Upper lobe of right lung (tissue), 1 donor: ENCODE measurements at places on chromosomes 13 and 19.
A peak's percentile ranks its signal among the peaks of the same experiment; 100 is the strongest.

DNA sequence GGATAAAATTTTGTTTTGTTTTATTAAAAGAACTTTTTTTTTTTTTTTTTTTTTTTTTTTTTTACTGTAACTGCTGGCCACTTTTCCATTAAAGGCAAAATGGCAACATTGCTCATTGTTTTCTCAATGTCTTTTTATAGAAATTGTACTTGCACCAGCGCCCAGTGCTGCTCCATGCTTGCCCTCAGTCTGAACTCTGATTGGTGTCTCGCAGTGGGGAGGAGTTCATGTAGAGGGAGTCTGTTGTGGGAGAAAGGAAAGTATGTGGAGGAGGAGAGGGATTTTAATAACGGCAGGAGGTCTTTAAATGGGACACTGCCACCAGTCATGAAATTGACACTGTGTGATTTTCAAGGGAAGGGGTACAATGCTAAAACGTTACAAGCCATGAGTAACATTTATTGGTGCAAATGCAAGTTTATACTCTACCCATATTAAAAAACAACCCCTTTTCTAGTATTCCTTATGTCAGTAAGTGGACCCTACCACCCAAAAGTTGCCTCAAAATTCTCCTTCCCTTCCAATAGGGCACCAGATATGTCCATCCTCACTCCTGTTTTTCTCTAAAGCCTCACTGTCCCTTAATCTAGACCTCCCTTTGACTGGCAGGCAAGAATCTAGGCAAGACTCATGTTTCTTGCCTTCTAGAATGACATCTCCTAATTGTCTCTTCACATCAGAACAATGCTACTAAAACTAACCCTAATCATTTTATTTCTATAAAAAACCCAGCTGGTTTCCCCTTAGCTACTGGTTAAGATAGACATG, 3.2 kb downstream of the RASL11A start:
- no peak for DNase-seq

DNA sequence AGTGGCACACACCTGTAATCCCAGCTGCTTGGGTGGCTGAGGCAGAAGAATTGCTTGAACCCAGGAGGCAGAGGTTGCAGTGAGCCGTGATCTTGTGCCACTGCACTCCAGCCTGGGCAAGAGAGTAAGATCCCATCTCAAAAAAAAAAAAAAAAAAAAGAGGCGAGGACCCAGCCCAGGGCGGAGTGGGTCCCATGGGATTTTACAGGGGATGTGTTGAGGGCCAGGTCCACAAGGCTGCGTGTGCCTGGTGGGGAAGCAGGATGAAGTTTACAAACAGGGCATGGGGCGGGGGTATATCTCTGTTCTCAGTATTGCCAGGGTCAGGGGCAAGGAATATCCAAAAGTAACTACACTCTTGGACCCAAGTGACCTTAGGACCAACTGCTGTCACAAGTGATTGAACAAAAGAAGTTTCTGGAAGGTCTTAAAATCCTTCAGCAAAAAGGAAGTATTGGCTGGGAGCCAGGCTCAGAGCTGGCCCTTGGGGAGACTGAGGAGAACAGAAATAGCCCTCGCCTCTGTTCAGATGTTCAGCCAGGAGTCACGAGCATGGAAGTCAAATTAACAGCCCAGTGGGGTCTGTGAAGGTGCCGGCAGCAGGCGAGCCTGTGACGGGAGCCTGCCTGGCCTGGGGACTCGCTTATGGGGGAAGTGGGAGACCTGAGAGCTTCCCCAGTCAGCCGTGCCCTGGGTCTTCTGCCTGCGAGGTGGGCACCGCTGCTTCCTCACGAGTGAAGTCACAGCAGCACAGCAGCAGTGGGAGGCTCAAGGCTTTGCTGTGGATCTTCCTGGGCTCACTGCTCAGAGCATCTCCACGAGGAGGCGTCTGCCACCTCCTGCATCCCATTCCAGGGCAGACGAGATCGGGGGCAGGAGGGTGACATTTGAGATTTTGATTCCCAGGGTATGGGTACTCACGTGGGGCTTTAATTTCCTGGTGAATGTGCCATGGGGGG, 6.4 kb downstream of the MYO9B start:
- no peak for DNase-seq

DNA sequence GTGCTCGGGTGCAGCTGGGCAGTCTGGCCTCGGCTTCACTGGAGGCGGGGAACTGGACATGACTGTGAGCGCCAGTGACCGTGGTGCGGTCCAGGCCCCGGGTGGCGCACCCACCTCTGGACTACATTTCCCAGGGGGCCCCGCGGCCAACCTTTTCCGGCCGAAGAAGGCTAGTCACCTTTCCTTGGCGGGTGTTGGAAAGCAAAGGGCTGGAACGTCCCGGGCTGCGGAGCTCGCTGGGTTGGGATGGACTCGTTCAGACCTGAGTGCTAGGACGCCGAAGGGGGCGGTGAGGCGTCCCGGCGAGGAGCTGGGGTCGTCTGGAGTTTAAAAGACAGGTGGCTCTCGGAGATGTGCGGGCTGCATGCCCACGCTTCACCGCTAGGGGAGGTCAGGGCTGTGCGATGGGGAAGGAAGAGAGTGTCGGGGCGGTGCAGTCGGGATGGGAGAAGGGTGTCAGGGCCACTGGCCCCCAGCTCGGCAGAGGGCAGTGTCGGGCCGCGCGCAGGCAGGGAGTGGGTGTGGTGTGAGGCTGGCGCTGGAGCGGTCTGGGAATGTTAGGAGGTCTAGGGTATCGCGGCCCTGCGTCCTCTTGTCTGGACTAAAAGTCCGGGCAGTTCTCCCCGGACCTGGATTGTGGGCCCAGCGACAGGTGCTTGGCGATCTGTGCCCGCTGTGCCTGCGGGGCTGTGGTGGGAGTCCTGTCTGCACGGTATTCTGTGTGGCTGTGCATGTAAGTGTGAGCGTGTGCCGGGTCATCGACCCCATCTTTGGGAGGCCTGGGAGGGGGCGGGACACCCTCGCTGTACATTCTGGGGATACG, 57.1 kb downstream of the ZNF568 start:
- DNase-seq: peak; percentile 89

- DNase-seq: no peak
Observed at GRCh38 chr13:39527961-39528660, 74.9 kb downstream of the LHFPL6 start.

GRCh38 chr19:28710278-28710677, 502.7 kb downstream of the UQCRFS1 start:
- no peak for DNase-seq

DNA sequence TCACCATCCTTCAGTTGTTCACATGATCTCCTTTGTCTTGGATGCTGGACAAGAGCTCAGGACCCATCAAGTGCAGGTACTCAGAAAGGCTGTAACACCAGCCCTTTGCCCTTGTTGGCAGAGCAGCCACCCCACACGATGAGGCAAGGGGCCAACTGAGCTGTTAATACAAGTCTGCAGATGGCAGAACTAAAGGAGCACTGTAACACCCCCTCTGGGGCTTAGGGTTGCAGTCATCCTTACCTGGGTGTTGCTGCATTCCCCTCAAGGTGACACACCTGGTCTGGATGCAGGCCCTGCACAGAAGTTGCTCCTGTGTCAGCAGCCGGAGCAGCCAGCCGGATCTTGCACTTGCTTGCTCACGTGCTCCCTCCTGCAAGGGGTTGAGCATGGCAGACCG, 52.0 kb downstream of the STARD13 start:
- peak; percentile 69 for DNase-seq

- DNase-seq: no peak
Observed at GRCh38 chr19:6588508-6589345, 2.2 kb downstream of the CD70 start.

DNA sequence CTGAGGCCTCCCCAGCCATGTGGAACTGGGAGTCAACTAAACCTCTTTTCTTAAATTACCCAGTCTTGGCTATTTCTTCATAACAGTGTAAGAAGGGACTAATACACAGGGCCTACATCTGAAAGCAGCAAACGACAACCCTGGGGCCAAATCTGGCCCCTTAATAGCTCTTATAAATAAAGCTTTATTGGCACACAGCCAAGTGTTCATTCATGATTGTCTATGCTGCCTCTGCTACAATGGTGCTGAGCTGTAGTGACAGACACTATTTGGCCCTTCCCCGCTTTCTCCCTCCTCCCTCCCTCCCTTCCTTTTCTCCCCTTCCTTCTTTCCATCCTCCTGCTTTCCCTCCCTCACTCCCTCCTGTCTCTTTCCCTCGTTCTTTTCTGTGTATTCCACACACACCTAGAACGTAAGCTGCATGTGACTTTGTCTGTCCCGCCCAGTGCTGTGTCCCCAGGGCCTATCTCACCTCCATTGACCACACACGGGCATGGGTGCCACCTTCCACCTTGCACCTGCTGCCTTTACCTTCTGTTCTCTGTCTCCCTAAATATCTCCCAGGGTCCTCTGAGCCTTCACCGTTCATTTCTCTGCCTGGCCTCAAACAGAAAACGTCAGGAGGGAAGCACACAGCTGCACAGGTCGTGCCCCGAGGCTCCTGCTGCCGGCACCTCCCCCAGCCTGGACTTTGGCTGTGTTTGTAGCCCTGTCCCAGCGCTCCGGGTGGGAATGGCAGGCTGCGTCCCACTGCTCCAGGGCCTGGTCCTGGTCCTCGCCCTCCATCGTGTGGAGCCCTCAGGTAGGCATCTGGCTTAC, at the start of gene PROZ:
PROZ (plus strand) TSS at position 720 of the 819 bp plus-strand sequence; CDS start at position 733, 13 bp downstream.
- DNase-seq: no peak

DNA sequence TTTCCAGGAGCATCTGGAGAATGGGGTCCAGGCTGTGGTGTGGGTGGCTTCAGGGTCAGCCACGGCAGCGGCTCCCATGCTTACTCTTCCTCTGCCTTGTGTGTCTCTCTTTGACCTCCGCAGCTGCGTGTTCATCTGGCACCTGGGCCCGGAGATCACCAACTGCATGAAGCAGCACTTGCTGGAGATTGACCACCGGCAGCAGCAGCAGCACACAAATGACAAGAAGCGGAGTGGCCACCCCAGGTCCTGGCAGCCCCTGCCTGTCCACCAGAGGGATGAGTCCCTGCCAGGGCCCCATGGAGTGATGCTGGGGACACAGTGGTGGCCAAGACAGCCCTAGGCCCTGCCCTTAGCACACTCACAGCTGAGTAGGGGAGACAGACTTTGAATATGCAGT, 18.4 kb upstream of the OVOL3 start:
- DNase-seq: no peak

GRCh38 chr13:49112782-49113525, 107.2 kb upstream of the MLNR start:
- no peak for DNase-seq

DNA sequence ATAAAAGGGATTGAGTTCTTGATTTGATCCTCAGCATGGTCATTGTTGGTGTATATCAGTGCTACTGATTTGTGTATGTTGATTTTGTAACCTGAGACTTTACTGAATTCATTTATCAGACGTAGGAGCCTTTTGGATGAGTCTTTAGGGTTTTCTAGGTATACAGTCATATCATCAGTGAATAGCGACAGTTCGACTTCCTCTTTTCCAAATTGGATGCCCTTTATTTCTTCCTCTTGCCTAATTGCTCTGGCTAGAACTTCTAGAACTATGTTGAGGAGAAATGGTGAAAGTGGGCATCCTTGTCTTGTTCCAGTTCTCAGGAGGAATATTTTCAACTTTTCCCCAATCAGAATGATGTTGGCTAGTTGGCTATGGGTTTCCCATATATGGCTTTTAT, 27.0 kb downstream of the POMP start:
- DNase-seq: no peak

DNA sequence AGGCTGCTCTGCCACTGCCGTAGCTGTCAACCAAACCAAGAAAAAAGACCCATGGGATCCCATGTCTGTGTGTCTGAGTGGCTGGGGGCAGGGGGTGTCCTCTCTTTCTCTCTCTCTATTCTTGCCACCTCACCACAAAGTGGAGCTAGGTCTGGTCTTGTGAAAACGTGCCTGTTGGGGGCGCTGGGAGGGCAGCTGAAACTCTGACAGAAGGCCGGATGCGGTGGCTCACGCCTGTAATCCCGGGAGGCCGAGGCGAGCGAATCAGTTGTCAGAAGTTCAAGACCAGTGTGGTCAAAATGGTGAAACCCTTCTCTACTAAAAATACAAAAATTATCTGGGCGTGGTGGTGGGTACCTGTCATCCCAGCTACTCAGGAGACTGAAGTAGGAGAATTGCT, 29.2 kb downstream of the ZNF146 start:
- DNase-seq: no peak

DNA sequence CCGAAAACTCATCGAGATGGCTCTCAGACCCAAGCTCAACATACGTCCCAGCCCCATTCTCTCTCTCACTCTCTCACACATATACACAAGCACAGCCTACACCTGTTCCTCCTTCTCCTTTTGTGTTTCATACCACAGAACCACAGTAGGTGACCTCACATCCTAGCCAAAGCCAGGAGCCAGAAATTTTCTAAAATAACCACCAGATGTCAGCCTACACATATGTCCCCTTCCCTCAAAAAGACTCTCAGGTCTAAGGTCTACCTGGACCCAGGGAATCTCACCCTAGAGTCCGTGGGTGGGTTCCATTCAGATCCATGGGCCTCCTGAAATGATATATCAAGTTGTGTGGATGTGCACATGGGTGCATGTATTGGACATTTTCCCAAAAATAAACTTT, 104.2 kb upstream of the IPO5 start:
- DNase-seq: no peak

- peak; percentile 66 for DNase-seq
Observed at GRCh38 chr13:44306371-44307192, 67.0 kb upstream of the SERP2 start.

- no peak for DNase-seq
Observed at GRCh38 chr19:49440439-49441209, 703 bp downstream of the SLC17A7 start.

GRCh38 chr19:13765395-13766094, 1.2 kb downstream of the MRI1 start:
- no peak for DNase-seq

- DNase-seq: no peak
Observed at GRCh38 chr19:54096617-54097106, 3.9 kb downstream of the OSCAR start.

- DNase-seq: no peak
Observed at GRCh38 chr13:100349594-100349993, 239.0 kb downstream of the GGACT start.

- no peak for DNase-seq
Observed at GRCh38 chr19:5515737-5516136, 52.0 kb downstream of the TINCR start.

DNA sequence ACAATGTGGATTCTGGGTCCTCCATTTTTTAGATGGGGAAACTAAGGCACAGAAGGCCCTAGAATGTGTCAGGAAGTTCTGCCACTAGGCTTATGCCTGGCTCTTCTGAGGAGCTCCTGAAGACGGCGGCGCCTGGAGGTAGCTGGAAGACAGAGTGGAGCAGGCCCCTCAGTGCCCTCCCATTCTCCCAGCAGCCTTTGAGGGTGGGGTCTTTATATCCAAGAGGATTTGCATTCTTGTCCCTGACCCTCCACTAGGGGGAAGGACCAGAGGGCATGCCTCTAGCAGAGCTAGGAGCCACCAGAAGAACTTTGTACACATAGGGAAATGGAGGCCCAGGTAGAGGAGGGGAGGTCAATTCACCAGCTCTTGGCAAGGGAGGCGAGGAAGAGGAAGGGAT, 9.4 kb downstream of the CELF5 start:
- no peak for DNase-seq

- DNase-seq: no peak
Observed at GRCh38 chr19:41860419-41861115, 512 bp downstream of the RPS19 start.
